ENCODE measurements at places on chromosomes 1 and 21.

DNA sequence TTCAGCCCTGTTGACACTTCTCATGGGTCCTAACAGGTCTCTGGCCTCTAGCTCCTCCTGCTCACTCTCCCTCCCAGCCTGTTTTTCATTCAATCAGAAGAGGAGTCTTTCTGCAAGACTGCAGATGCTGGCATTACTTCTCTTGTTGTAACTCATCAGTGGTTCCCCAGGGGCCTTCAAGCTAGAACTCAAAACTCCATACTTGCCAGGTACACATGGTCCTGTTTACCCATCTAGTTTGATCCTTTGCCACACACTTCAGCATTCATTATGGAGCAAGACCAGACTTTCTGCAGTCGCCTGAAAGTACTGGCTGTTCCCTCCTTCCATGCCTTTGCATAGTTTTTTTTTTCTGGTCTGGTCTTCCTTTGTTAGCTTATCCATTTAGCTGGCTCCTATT is 47.9 kb downstream of the SERBP1 start:
- DNase-seq, result no peak

DNA sequence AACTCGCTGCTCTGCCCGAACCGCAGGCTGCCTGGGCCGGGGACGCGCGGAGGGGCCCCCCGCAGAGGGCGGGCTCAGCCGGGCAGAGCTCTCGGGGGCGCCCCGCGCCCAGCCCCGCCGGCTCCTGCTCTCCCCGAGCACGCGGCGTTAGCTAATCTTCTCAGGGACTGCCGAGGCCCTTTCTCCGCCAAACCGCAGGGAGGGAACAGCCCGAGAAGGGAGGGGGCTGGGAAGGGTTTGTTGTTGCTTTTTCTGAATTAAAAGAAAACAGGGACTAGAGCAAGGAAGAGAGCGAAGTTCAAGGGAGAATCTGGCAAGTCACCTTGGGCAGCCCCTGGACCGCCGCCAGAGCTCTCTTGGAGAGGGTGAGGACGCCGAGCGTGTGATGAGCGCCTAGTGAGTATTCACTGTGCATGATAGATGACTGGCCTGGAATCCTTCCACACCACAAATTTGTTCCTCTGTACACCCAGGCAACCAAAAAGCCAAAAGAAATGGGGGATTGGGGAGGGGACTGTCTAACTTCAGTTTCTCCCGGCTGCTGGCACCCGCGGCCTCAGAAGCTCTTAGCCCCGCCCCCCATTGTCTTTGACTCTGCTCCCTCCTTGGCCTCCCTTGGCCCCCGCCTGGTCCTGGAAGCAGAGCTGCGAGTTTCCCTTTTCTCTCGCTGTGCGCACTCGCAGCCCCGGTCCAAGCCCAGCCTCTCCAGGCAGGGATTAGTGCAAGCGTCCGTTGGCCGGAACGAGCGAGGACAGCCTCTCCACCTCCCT is 19.7 kb upstream of the LMX1A start:
- DNase-seq, result no peak

DNA sequence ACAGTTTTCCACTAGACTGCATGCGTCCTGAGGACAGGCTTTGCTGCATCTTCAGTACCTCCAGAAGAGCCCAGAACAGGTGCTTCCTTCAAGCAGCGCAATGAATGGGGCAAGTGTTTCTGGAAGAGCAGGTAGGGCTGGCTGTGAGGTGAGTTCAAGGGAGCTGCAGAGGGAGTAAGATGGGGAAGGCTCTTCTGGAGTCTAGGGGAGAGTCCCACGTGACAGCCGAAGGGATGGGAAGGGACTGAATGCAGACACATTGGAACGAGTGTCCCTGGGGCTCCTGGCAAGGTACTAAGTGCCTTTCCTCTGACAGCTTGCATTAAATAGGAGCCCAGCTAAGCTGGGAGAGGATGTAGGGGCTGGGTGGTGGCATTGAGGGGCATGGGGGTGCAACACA is 84.2 kb downstream of the FAM78B start:
- DNase-seq, result no peak

DNA sequence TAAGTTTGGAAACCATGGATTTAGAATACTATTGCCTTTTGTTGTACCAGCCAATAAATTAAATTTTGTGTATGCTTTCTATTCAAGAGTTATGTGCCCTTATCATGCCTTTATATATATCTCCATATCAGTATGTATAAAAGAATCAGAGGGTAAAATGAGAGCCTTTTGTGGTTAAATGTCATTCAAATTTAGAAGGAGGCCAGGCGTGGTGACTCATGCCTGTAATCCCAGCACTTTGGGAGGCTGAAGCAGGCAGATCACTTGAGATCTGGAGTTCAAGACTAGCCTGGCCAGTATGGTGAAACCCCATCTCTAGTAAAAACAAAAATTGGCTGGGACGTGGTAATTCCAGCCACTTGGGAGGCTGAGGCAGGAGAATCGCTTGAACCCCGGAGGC is 88.9 kb downstream of the XPR1 start:
- DNase-seq, result no peak

DNA sequence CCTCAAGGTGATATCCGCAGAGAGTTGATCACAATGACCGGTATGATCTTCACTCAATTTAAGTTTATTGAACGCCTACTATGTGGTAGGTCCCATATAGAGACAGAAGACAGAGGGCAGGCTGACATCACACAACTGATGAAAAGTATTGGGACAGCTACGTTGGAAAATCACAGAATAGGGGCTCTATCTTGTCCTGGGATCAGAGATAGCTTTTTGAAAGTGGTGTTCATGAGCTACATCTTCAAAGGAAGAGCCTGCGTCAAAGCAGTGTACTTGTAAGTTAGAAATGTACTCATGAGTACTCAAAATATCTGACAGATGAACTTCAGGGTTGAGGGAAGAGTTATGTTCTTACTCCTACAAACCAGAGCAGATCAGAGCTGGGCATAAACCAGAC is 54.4 kb downstream of the GADD45A start:
- no peak for DNase-seq

- DNase-seq, result no peak
Observed at GRCh38 chr1:63888984-63889383, 115.2 kb downstream of the ROR1 start.

- DNase-seq, result no peak
Observed at GRCh38 chr1:99532276-99532580, 113.7 kb upstream of the PALMD start.

- DNase-seq, result no peak
Observed at GRCh38 chr1:219703368-219703639, 90.4 kb upstream of the ZC3H11B start.

DNA sequence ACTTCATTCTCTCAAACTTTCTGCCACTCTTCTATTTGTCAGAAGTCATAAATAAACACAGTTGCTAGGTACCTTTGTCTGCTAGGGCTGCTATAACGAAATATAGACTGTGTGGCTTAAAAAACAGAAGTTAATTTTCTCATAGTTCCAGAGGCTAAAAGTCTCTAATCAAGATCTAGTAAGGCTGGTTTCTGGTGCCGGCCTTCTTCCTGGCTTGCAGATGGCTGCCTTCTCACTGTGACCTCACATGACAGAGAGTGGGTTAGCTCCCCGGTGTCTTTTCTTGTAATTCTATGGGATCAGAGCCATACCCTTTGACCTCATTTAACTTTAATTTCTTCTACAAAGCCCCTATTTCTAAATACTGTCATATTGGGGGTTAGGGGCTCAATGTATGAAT is 5.9 kb downstream of the PDC start:
- DNase-seq, result no peak

DNA sequence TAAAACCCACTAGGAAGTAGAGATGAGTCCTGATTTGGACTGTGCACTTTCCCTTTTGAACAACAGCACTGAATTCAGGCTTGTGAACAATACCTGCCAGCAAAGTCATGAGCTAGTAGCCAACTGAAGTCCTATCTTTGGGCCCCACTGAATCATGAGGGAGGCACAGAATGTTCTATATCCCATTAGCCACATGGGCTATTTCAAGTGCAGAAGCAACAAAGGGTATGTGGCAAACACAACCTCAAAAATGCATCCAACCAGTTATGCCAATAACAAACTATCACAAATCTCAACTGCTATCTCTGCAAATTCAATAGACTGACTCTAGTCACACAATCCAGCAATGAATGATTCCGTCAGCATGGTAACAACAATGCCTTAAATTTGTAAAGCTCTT is 276.0 kb downstream of the MRPL39 start:
- DNase-seq, result no peak

GRCh38 chr1:167756730-167757405 is 35.1 kb downstream of the MPZL1 start:
- no peak for DNase-seq

DNA sequence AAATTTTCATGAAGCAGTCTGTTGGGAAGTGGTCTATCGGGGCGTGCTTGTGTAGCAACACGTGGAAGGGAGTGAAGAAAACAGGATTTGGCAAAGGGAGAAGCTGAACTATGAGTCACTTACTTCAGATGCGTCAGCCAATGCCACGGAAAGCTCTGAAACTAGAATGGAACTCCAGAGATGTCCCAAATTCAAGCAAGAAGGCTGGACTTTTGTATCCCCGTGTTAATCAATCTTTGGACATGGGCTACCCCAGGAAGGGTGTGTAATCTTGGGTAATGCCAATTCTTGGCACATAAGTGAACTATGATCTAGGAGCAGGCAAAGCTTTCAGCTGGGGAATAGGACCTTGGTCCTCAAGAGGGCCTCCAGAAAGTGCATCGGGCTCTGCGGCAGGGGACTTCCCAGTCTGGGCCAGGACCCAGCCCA is 102.6 kb downstream of the ADSS2 start:
- no peak for DNase-seq

- DNase-seq, result no peak
Observed at GRCh38 chr1:99887890-99888289, 37.7 kb downstream of the AGL start.

- DNase-seq, result peak; percentile 52
Observed at GRCh38 chr1:56852476-56852875, 2.1 kb upstream of the C8A start.

DNA sequence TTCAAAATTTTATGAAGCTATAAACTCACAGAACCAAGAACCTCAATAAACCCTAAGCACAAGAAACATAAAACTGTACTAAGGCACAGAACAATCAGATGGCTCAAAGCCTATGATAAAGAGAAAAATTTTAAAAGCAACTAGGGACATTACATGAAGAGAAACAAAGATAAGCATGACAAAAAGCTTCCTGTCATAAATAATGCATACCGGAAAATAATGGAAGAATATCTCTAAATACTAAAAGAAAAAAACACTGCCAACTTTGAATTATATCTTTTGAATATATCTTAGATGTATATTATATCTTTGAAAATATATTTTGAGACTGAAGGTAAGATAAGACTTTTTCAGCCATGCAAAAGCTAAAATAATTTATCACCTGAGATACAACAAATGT is 21.4 kb upstream of the KCNN3 start:
- no peak for DNase-seq

DNA sequence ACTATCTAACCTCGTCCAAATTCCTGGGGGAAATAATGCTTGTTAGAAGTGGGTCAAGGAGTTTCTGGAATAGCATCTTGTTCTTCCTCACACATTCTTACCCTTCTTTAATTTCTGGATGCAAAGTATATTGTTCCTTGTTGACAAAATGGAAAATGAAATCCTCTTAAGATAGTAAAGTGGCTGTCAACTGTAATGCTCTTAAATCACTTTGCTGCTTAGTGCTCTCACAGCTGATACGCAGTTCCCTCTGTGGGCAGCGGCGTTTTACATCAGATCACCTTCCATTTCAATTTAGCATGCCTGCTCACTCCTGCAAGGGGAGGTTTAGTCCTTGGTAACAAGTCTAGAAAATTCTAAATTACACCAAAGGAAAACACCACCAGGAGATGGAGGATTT is 113.1 kb downstream of the DNM3 start:
- DNase-seq, result no peak

DNA sequence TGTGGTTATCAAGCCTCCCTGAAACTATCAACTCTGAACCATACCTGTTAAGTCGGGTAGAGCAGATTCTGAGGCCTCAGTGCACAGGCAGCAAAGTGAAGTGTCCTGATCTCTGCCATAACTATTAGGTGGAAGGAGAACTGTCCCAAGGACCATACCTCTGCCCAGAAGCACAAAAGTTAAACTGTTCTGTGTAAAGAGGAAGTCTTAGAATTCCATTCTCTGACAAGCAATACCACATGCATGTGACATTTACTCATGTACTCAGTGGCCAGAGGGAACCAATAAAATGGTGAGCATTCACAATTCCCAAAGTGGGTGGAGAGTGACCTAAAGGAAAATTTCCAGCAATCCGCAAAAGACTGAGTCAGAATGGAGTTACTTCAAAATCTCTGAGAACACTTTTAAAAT is 61.0 kb downstream of the TOR3A start:
- peak; percentile 33 for DNase-seq

DNA sequence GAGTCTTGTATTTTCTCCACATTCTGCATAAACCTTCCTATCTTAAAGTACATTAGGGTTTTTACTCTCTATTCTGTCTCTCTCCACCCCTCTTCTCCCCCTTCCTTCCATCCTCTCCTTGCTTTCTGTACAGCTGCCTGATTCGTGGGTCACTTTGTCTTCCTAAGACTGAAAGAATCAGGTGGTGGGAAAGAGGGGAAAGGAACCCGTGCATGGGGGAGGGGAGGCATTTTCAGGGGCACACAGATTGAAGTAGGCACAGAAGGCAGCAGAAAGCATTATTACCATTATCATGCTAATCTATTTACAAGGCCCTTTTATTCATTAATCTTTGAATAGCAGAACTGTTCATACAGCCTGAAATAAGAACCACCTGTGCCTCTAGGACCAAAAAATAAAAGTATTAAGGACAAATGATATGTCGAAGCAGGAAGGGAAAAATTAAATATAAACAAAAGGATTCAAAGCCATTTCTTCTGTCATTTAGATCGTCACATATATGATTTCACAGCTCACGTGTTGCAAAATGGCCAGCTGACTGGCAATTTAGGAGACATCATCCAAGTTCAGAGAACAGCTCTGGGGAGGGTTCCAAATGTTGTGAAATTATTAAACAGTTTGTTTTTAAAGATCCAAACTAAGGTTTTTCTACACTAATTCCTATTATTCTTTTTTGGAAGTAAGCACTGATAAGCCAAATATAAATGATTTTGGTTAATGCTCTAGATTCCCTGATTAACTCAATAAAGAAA is 154.6 kb downstream of the PBX1 start:
- no peak for DNase-seq

DNA sequence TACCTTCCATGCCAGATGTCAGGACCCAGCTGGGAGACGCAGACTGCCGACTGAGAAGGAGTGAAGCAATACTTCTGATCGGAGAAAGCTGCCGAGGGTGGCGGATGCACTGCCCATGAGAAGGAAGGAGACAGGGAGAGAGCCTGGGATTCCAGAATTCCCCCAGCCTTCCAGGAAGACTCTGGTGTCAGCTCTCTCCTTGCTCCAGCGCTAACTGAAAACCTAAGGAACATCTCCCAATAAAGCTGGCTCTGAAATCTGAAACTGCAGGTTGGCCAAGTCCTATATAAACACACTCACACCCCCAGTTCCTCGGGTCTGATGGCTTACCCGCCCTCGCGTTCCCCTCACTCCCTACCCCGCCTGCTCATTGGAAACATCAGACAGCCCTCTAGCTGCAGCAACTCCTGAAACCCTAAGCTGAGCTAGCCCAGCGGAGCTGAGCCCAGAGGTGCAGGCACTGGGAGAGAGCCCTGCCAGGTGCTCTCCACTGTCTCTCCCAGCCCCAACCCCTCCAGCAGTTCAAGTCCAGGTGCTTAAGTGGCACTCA is 52.3 kb downstream of the PLEKHA6 start:
- no peak for DNase-seq

Measured in HepG2 (cell line).